Stimulated activated CD4-positive, alpha-beta T cell treated with anti-CD3 and anti-CD28 coated beads, Interleukin-2, amount 100 ng/mL, for 4 hours (primary cell): ENCODE measurements at places on chromosomes 7 and 10.

DNA sequence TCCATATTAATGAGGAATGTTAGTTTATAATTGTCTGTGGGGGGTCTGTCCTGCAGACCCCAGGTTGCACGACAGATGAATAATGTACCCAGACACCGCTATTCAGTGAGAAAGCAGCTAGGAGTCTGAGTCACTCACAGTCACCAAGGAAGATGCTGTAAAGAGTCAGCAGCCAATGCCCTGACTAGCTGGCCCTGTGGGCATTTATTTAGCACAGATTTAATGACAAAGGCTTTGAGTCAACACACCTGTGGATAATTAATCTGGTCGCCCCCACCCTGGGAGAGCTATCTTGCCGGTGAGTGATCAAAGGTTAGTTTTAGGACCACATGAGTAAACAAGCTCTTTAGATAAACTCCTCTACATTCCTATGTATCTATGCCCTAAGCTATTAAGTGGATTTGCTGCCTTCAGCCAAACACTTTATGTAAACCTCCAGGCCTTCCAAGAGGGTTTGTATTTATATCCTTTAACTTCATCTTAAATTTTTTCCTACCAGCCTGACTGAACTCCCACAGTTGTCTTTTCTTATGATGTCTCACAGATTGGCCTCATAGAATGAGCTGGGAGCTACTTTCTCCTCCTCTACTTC, 180.0 kb upstream of the ADCY1 start:
- no peak for DNase-seq

DNA sequence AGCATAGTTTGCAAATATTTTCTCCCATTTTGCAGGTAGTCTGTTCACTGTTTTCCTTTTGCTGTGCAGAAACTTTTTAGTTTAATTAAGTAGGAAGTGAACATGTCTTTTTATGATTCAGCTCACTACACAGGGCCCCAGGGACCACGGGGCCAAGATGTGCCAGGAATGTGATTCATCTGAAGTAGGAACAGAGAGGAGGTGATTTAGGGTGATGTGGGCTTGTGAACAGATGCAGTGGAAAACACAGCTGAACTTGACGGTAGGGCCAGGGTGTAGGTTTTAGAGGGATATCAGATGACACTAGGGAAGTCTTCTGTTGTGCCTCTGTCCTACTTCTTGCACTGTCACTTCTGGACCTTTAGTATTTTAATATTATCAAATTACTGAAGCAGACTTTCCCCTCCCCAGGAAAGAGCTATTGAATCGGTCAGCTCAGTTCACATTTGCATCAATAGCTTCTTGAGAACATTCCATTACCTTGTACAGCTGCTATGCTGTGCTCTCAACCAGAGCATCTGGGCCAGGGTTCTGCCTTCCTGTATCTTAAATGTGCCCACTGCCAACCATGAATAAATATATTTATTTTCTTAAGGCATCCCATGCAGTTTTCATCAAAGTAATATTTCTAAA, 96.9 kb downstream of the OSBPL3 start:
- DNase-seq = no peak

DNA sequence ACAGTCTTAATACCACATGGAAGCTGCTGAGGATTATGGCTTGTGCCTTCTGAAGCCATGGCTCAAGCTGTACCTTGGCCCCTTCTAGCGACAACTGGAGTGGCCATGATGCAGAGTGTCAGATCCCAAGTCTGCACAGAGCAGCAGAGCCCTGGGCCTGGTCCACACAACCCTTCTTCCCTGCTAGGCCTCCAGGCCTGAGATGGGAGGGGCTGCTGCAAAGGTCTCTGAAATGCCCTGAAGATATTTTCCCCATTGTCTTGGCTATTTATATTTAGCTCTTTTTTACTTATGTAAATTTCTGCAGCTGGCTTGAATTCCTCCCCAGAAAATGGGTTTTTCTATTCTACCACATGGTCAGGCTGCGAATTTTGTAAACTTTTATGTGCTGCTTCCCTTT, 804.6 kb upstream of the ZWINT start:
- DNase-seq = no peak

DNA sequence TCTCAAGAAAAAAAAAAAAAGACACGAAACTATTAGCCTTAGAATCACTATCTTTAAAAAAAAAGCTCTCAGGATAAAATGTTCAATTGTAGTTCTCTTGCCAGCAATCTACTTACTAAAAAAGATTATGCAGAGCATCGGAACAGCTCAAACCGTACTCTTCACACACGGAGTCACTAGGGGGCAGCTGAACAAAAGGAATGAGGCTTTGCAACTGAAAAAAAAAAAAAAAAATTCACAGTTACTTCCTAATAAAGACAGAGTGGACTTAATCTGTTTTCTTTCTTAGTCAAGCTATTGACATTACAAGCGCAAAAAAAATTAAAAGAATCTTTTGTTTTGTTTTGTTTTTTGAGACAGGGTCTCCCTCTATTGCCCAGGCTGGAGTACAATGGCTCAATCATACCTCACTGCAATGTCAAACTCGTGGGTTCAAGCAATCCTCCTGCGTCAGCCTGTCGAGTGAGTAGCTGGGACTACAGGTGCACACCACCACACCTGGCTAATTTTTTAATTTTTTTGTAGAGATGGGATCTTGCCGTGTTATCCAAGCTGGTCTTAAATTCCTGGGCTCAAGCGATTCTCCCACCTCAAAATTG, 11.5 kb downstream of the PMS2 start:
- DNase-seq = peak; percentile 41

- no peak for DNase-seq
Measured at GRCh38 chr10:119775529-119775928, 49.7 kb downstream of the INPP5F start.

DNA sequence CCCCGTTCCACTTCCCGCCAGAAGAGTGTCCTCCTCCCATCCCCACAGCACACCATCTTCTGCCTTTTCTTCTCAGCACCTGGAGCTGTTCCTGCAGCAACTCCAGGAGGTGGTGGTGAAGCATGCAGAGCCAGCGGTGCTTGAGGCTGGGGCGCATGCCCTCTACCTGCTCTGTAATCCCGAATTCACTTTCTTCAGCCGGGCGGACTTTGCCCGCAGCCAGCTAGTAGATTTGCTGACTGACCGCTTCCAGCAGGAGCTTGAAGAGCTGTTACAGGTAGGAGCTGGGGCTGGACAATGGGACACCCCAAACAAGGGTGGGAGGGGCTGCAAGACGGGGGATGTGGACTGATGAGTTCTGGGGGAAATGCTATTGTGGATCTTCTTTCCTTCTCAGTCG, 19.1 kb upstream of the PVRIG start:
- DNase-seq = no peak

DNA sequence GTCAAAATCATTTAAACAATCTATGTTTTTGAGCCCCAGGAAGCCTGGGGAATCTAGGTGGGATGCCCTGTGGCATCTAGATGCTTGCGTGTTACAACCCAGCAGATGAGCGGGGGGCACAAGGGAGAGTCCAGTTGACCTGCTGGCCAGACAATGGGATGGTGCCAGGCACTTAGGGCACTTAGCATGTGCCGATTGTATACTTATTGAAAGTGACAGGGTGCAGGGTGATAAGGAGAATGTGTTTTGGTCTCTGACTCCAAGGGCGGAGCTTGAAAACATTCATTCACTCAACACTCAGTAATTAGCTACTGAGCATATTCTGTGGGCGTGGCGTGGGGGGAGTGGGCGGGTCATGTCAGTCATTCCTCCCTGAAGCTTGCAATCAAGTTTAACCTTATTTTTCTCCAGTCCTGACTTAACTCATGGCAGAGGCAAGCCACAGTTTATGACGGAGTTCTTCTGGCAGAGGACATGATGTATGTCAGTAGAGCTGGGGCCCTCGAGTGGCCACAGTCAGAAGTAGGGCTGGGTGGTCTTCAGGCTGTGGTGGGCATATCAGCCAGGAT, 115.1 kb downstream of the PRKCQ start:
- peak; percentile 16 for DNase-seq

GRCh38 chr10:34137955-34138354, 677.1 kb downstream of the PARD3 start:
- no peak for DNase-seq

- DNase-seq = no peak
Measured at GRCh38 chr10:91520661-91521060, 110.5 kb downstream of the HECTD2 start.

DNA sequence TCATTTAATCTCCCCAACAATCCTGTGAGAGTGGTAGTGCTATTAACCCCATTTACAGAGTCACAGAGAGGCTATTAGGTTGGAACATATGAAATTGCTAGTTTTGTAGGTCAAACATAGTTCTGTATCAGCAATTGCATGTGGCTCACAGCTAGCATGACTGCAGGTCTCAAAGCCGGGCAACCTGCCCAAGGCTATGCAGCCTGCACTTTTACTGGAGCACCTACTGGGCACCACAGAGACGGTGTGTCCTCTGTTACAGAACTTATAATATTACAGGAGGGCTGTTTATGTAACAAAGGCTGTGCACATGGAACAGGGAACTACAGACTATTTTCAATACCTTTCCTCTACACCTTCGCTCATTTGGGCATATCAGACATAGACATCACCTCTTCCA, 355.8 kb downstream of the RPS24 start:
- DNase-seq = no peak

- DNase-seq = no peak
Measured at GRCh38 chr7:54483523-54483922, 58.7 kb upstream of the VSTM2A start.

DNA sequence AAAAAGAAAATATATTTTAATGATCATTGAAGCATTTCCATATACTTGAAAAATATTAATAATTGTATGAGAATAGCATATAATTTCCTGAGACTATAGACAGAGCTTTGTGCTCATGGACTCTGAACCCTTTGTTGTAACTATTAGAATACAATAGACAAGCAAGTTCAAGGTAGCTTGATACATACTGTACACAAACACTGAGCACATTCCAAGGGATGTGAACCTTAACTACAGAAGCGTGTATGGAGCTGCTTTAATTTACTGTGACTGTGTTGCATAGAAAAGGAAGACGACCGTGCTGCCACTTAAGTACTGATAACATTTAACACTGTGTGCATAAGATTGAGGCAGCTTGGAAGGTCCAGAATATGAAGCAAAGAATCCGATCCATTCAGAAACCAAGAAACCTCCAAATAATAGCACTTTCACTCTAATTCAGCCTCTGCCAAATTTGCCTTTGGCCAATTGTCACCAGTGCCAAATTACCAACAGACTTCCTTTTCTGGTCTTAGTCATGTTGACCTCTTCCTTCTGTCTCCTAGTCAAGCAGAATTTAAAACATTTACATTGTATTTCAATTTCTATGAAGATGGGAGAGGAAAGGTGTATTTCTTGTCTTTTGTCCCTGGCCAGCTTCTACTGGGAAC, 566.1 kb upstream of the GALNT17 start:
- no peak for DNase-seq

DNA sequence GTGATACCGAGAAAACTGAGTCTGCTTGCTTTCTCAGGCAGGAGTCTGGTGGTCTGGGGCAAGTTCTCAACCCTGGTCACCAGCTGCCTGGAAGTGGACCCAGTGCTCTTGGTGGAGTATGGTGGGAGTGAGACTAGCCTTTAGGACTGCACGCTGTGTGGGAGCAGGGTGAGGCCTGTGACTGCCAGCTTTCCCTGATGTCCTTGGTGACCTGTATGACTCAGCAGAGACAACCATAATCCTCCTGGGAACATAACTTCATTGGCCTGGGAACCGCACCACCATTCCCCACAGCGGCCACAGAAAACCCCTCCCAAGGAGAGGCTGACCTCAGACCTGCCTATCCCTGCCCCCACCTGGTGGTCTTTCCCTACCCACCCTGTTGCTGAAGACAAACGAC, 139.5 kb upstream of the CHRM2 start:
- DNase-seq = no peak

- no peak for DNase-seq
Measured at GRCh38 chr10:116740971-116741370, 1.4 kb downstream of the HSPA12A start.

GRCh38 chr10:62048919-62049623, 147.6 kb downstream of the ARID5B start:
- DNase-seq = peak; percentile 79

GRCh38 chr7:2006231-2006771, 226.4 kb downstream of the MAD1L1 start:
- DNase-seq = no peak

- no peak for DNase-seq
Measured at GRCh38 chr7:157136372-157136771, 2.4 kb upstream of the UBE3C start.

DNA sequence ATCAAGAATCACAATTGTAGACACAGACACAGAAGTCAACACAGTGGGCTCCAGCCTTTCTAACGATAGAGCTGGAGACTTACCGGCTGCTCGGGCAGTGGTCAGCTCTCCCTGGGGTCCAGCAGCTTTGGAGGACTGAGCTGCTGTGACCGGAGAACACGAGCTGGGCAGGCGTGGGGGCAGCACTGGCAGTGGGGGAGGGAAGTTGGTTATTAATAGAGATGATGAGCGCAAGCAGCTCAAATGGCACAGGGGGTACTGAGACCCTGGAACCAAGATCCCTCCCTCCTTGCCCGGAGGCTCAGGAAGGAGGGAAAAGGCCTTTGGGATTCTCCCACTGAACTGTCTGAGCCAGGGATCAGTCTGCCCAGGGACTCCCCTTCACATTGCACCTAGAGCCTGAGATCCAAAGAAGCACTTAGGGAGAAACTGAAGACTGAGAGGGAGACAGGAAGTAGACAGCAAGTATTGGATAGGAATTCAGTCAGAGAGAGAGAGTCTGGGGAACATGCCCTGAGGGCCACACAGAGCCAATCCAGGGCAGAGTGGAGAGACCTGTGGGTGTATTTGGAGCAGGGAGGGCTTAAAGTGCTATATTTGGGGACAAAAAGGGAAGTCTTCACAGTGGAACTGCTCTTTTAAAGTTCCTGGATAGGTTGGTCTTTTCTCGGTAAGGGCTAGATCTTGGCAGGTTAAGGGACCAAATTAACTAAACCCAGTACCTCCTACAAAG, at the start of gene MYOZ1:
Gene MYOZ1, minus strand, starts transcription at position 147 of the 733 bp plus-strand sequence. CDS start 1,457 bp downstream, outside the sequence.
- DNase-seq = no peak

GRCh38 chr10:88239212-88239611, 343.9 kb downstream of the RNLS start:
- DNase-seq = no peak
